ENCODE measurements at places on chromosomes 1 and 21. TPM values are rescaled to one million over a fixed set of nuclear protein-coding genes. Genes with fewer than 3 reads are reported as not detected.

GRCh38 chr1:39310015-39310414 lies 105.5 kb downstream of the MACF1 start:
- H3K4me1 ChIP-seq: no peaks in the 10 kb centered on the region
- no peak for DNase-seq
- no peak overlapping the region for H3K4me3 ChIP-seq
- H3K36me3 ChIP-seq: peaks cover 85% of the 10 kb centered on the region

Gene CPLANE2
- total RNA-seq: 8.4 TPM

DNA sequence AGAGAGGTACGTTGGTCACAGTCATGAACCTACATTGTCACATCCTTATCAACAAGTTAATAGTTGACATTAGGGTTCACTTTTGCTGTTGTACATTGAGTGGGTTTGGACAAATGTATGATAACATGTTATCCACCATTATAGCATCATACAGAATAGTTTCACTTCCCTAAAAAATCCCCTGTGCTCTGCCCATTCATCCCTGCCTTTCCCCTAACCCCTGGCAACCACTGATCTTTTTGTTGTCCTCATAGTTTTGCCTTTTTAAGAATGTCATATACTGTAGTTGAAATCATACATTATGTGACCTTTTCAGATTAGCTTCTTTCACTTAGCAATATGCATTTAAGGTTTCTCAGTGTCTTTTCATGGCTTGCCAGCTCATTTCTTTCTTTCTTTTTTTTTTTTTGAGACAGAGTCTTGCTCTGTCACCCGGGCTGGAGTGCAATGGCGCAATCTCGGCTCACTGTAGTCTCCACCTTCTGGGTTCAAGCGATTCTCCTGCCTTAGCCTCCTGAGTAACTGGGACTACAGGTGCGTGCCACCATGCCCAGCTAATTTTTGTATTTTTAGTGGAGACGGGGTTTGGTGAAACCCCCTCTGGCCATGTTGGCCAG lies 50.6 kb downstream of the UCK2 start:
- H3K36me3 ChIP-seq: no peaks in the 10 kb centered on the region
- no peak overlapping the region for H3K4me3 ChIP-seq
- peak; percentile 34 for DNase-seq
- no peaks in the 10 kb centered on the region for H3K27me3 ChIP-seq
- H3K27ac ChIP-seq: no peak overlapping the region
- peaks cover 9% of the 10 kb centered on the region for H3K4me1 ChIP-seq

- no peaks in the 10 kb centered on the region for H3K36me3 ChIP-seq
- H3K4me1 ChIP-seq: no peaks in the 10 kb centered on the region
- no peak overlapping the region for H3K27ac ChIP-seq
Measured at GRCh38 chr1:93331412-93331811, 14.3 kb upstream of the DR1 start.

GRCh38 chr1:161096530-161096929 lies 1.6 kb upstream of the KLHDC9 start:
- no peaks in the 10 kb centered on the region for H3K27me3 ChIP-seq
- no peak overlapping the region for H3K27ac ChIP-seq

DNA sequence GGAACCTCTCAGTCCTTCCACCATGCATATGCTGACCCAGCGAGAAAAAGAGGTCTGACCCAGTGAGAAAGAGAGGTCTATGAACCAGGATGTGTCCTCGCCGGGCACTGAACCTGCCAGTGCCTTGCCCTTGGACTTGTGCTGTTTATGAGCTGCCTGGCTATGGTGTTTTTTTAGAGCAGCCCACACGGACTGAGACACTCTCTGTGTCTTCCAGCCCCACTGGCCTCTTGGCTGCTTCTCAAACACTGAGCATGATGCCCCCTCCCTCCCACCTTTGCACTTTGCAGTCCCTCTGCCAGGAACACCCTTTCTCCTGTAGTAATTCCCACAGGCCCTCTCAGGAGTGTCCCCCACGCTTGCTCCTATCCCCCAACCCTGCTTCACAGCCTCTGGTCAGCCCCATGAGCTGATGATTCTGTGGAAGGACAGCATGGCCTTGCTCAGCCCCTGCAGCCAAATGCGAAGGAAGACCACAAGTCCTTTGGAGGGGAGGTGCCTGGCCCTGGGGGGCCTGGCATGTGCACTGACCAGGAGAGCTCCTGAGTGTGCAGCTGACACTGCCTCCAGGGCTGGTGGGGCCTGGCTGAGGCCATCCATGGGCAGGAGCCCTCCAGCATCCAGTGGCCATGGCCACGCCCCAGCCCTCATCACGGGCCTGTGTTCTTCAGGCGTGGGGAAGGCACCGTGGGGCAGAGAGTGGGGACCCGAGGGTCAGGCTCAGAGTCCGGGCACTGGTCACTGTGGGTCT lies 23.8 kb downstream of the WNT3A start:
- H3K36me3 ChIP-seq: no peaks in the 10 kb centered on the region
- no peak overlapping the region for H3K27ac ChIP-seq
- DNase-seq: no peak
- no peaks in the 10 kb centered on the region for H3K4me1 ChIP-seq
- H3K4me3 ChIP-seq: no peak overlapping the region
- H3K27me3 ChIP-seq: peaks cover 8% of the 10 kb centered on the region
